ENCODE measurements at places on chromosomes 11 and 22. TPM values are rescaled to one million over a fixed set of nuclear protein-coding genes. Genes with fewer than 3 reads are reported as not detected.

BCO2 gene
- 6.5 TPM for total RNA-seq

GRCh38 chr11:62664405-62665074 is 470 bp downstream of the C11orf98 start:
- DNase-seq = no peak

- DNase-seq = no peak
These were observed 21.5 kb downstream of the ZNF280B start for GRCh38 chr22:22487059-22487458.

DNA sequence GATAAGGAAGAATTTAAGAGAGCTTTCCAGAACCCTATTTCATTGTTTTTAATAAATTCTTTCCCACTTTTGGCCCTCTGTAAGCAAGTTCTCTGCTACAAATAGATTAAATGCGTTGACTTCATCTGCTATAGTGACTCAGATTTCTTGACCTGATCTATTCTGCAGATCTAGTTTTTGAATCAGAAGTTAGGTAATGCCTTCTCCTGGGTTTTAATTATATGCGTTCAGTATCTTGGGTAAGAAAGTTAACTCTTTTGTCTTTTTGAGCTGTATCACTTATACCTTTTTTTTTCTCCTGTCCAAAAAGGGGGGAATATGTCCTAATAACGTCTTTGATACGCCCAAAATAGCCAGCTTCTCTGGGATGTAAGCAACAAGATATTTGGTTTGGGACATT is 2.4 kb upstream of the HEPHL1 start:
- DNase-seq = no peak

ESAM gene
- 3.7 TPM for total RNA-seq

APOBEC3B gene
- total RNA-seq = not detected

ZNF215 gene
- 5.3 TPM for total RNA-seq

- peak; percentile 72 for DNase-seq
These were observed 737 bp upstream of the STIP1 start for GRCh38 chr11:64185175-64185692.

DNA sequence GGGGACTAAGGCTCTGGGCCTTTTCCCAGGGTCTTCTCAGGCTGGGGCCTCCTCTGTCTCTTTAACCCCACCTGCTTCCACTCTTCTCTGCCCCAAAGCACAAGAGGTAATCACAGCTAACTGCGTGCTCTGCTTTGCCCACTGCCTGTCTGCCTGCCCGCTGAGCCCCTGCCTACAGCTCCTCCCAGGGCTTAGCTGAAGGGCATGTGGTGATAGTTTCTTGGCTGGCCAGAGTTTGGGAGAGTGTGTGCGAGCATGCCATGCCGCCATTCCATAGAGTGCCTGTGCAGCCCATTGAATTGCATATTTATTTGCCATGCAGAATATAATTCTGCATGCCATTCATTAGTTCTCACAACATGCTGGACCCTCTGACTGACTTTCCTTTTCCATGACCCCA is 32.5 kb downstream of the PHLDB1 start:
- DNase-seq = no peak

GRCh38 chr11:72823105-72823804 is 9.0 kb downstream of the ATG16L2 start:
- DNase-seq = no peak

DNA sequence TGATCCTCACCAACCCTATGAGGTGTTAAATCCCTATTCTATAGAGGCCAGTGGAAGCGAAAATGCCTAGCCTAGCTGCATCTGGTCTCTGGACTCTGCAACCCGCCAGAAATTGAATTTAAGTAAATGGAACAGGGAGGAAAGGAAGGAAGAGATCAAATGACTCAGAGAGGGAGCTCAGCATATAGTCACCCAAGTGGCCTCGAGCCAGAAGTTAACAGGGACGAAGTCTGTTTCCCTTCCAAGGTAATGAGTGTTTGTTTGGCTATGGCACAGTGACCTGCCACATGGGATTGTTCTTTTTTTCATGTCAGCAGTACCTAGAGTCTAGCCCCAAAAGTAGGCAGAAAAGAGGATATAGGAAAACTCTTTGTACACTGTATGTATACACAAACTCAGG is 66.3 kb downstream of the PAK1 start:
- DNase-seq = no peak

- no peak for DNase-seq
These were observed 14.3 kb upstream of the POU2AF3 start for GRCh38 chr11:111283945-111284481.

GRCh38 chr22:30743257-30744020 is 48.8 kb downstream of the OSBP2 start:
- no peak for DNase-seq

TMEM86A gene
- 4.9 TPM for total RNA-seq

- DNase-seq = no peak
These were observed 529 bp upstream of the CCND1 start for GRCh38 chr11:69640260-69640994.

GRCh38 chr11:11035331-11035730 is 177.5 kb upstream of the ZBED5 start:
- no peak for DNase-seq

MOV10L1 gene
- 3.3 TPM for total RNA-seq

CALCA gene
- total RNA-seq = not detected

DNA sequence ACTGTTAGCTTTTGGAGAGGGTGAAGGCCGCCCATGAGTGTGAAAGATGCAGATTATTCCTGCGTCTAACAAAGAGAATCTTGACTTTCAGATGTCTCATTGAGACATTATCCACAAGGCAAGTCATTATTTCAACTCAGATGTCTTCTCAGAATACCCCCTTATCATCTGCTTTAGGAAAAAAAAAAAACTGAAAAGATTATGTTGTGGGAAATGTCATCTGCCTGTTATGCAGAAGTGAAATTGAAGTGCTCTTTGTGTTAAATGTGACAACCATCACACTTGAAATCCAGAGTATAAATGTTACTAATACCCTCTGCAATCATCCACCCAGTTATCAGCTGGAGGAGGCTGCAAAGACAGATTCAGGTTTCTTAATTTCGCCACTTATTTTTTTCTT is 239.6 kb downstream of the LARGE1 start:
- DNase-seq = no peak

CABP7 gene
- 1.6 TPM for total RNA-seq

C11orf65 gene
- 0.41 TPM for total RNA-seq

CCDC188 gene
- total RNA-seq = 0.82 TPM

DNA sequence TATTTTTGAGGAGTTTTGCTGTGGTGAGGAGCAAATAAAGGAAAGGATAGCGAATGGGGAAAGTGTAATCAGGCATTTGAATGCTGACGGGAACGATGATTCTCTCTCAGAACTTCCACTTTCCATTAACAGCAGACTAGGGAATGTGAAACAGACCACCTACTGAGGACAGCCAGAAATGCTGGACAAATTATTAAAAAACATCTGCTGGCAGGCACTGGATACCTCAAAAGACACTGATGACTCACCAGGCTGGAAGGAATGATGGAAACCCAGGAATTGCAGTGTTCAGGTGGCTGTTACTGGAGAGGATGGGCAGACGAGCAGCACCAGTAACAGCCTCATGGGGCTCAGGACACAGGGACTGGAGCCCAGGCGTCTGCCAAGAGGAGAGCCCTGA is 33.4 kb downstream of the PLA2G6 start:
- no peak for DNase-seq

DNA sequence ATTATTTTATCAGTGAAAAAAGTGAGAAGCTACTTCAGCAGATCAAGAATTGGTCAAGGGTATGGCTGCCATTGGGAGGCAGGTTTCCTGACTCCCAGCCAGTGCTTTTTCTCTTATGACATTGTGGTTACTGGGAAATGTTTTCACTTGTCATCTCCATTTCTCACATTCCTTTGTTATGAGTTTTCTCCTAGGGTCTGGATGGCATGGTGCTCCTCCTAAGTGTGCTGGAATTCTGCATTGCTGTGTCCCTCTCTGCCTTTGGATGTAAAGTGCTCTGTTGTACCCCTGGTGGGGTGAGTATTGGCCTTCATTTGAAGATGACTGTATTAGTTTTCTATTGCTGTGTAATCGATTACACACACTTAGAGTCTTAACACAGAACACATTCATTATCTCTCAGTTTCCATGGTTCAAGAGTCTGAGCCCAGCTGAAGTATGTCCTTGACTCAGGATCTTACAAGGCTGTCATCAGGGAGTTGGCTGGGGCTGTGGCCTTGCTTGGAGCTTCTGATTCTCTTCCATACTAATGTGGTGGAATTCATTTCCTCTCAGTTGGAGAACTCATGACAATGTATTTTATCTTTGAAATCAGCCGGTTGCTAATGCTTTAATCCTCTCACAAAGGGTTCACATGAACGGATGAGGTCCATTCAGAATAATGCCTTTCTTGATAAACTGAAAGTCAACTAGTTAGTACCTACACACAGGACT is 21.0 kb upstream of the MS4A6E start:
- DNase-seq = no peak

PARVG gene
- 0.41 TPM for total RNA-seq

BIRC3 gene
- 1.6 TPM for total RNA-seq

SMTNL1 gene
- total RNA-seq = not detected

DNA sequence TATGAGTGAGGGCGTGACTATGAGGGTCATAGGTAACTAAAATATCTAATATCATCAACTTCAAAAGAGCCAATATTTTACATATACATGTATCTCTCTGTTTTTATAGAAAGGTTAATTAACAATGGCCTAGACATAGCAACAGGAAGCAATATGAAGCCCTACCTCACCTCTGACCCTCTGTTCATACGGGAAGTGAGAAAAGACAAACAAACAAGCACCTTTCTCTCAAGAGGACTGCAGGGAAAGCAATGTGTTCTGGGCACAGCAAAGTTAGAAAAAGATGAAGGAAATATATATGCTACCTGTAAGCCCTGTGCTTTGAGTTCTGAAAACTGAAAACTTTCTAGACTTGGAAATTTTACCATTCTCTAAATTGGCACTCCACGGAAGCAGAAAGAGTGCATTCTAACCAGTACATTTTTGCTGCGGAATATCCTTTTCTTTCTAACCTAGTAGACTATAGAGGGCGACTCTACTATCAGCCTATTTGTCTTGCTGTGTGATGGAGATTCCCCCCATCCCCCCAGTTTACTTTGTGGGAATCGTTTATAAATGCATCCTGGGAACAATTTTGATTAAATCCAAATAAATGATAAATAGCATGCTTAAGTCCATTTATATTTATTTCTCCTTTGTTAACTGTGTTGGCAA is 830.4 kb upstream of the FAT3 start:
- DNase-seq = no peak

OR5A1 gene
- total RNA-seq = not detected

DNA sequence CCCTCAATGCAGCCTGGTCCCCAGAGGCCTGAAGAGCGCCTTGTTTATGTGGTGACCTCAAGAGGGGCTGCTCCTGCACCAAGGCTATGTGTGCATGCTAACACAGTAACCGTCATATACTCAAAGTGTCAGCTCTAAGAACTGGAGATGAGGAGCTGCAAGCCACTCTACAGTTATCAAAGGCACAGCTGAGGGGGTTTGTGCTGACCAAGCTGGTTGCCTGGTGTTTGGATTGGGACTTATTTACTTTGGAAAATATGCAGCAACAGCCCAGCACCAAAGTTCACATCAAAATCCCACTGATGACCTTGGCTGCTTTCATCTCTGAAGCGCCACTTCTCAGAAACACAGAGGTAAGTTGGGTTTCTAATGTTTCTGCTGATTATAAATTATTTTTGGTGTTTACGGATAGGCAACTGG is at the start of gene SERPIND1:
Gene SERPIND1 (plus strand): TSS at position 321 of the 420 bp plus-strand sequence. CDS start 5,200 bp downstream, outside the sequence.
- DNase-seq = no peak
